ENCODE measurements at places on chromosomes 6 and 20. TPM values are rescaled to one million over a fixed set of nuclear protein-coding genes. Genes with fewer than 3 reads are reported as not detected.

Gene STX11
- not detected for total RNA-seq

Gene BMP5
- total RNA-seq = 0.18 TPM

DNA sequence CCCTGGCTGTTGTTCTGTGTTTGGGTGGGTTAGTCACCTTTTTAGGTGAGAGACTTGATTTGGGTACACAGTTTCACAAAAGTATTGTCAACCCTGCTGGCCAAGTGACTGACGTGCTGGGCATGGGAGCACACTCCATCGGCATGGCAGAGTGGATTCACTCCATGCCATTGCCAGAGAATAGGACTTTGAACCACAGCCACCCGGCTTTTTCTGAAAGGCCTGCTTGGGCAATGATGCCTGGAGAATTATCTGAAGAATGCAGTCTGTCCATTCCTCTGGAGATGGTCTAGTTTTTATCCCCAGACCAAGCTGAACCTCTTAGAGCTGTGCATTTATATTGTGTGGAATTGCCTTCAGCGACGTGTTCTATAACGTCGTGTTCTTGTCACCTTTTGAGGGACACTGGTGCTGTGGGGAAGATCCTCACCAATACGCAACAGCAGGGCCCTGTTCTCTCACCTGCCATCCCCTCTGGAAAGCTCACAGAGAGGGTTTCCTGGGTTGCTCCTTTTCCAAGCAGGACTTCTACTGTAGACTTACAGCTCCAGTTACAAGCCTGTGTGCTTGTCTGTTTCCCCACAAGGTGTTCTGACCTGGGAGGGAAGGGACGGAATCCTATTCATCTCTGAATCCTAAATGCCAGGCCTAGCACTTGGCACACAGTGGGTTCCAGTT is 183.4 kb upstream of the AKAP12 start:
- no peak overlapping the region for H3K4me3 ChIP-seq
- DNase-seq = no peak
- no peak overlapping the region for H3K27ac ChIP-seq
- peaks cover 20% of the 10 kb centered on the region for H3K36me3 ChIP-seq
- H3K4me1 ChIP-seq = peaks cover 4% of the 10 kb centered on the region
- H3K27me3 ChIP-seq = peaks cover 4% of the 10 kb centered on the region

- H3K4me3 ChIP-seq = no peak overlapping the region
- H3K4me1 ChIP-seq = peaks cover 21% of the 10 kb centered on the region
- no peak for DNase-seq
- no peaks in the 10 kb centered on the region for H3K36me3 ChIP-seq
Observed at GRCh38 chr20:58008413-58008812, 220.0 kb downstream of the ANKRD60 start.

GRCh38 chr6:106894978-106895702 is 79.4 kb downstream of the CD24 start:
- H3K27ac ChIP-seq = no peak overlapping the region
- peaks cover 4% of the 10 kb centered on the region for H3K27me3 ChIP-seq
- no peak for DNase-seq
- H3K4me1 ChIP-seq = peaks cover 1% of the 10 kb centered on the region
- no peak overlapping the region for H3K4me3 ChIP-seq
- no peaks in the 10 kb centered on the region for H3K36me3 ChIP-seq

DNA sequence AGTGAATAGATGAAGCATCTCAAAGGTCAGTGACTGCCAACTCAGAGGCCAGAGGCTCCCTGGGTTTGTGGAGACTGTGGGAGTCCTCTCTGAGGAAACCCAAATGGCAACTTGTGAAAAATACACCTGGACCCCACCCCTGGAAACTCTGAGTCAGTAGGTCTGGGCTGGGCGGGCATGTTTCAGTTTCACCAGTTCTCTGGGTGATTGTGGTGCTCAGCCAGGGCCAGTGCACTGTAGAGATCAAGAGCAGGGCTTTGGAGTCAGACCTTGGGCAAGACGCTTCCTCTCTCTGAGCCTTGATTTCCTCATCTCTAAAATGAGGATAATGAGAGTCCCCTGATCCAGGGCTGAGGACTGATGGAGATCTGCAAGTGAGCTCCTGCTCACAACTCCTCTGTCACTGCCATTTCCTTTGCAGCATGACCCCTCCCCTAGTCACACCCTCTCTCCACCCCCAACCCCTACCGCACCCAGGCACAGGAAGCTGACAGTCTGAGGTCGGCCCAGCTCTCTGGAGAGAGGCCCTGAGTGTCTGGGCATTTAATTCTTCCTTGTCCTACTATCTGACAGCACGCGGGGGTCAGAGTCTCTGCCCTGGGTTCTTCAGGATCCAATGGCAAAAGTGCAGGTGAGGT is 5.1 kb downstream of the DEF6 start:
- no peak for DNase-seq
- no peak overlapping the region for H3K4me3 ChIP-seq
- peaks cover 10% of the 10 kb centered on the region for H3K27me3 ChIP-seq

DNA sequence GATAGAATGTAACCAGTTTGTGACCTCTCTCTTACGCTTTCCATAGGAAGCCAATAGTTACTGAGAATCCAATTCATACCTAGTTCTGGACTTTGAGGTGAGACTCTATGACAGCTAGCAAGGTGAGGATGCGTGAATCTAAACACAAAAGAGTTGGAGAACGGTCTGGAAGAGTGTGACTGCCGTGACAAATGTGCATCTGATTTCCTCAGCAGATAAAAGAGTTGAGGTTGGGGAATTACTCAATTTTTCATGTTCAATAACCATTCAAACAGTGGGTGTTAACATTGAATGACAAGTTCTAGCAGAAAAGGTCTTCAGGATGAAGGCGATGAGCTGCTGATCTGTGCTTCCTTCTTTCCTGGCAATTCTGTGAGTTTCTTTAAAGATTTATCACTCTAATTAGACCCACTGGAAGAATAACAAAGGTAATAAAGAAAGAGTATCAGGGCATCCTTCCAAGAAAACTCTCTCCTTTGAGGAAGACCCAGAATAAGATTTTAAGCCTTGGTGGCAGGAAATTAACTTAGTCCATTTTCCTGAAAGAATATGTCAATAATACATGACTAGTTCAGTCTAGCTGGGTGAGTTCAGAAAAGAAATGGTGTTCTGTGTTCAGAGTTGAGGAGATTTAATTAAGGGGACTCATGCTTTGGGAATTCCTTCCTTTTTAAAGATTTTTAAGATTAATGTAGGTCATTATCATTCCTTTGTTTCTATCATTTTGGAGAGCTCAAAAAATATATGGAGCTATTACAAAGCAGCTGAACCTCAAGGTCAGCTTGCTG is 24.5 kb downstream of the KIF3B start:
- H3K4me3 ChIP-seq = no peak overlapping the region
- H3K36me3 ChIP-seq = peaks cover 4% of the 10 kb centered on the region
- DNase-seq = no peak
- peaks cover 2% of the 10 kb centered on the region for H3K4me1 ChIP-seq
- peaks cover 5% of the 10 kb centered on the region for H3K27me3 ChIP-seq

Gene REM1
- not detected for total RNA-seq

Gene SRXN1
- 4.1 TPM for total RNA-seq

GRCh38 chr6:27332692-27333641 is 20.9 kb upstream of the POM121L2 start:
- peaks cover 7% of the 10 kb centered on the region for H3K4me1 ChIP-seq
- peak overlapping the region; percentile 95 for H3K4me3 ChIP-seq
- H3K36me3 ChIP-seq = no peaks in the 10 kb centered on the region
- DNase-seq = peak; percentile 48

Gene RXRB
- 35.8 TPM for total RNA-seq

DNA sequence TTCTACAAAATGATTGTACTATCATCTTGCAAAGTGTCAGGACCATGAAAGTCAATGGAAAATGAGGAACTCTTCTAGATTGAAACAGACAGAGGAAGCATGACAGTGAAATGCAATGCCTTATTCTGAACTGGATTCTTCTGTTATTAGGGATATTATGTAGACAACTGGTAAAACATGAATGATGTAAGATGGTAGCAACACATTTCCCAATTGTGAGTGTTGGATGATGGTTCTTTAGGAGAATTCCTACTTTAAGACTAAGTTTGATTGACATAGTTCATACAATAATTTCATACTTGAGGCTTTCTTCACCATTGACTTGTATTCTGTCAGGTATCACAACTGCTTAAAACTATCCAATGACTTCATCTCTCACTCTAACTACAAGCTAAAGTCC is 4.5 kb downstream of the UBE3D start:
- no peaks in the 10 kb centered on the region for H3K36me3 ChIP-seq
- H3K4me1 ChIP-seq = peaks cover 6% of the 10 kb centered on the region
- no peaks in the 10 kb centered on the region for H3K27me3 ChIP-seq
- no peak overlapping the region for H3K27ac ChIP-seq
- DNase-seq = no peak

DNA sequence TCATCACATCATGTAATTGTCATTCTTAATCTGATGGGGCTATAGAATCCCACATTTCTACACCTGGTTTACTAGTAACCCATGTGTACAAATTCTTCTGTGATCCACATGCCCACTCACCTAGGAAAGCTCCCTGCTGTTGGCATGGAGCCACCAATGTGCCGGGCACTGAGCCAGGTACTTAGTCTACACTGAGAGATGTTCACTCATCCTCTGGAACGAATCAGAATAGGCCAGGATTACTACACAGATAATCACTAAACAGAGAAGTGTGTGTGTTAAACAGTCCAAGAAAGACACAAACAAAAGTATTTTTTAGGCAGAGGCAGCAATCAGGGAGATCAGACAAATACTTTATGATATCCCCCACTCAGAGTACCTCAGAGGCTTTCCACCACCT is 193.2 kb upstream of the VGLL2 start:
- no peak overlapping the region for H3K27ac ChIP-seq
- no peaks in the 10 kb centered on the region for H3K36me3 ChIP-seq
- DNase-seq = no peak
- no peaks in the 10 kb centered on the region for H3K4me1 ChIP-seq

DNA sequence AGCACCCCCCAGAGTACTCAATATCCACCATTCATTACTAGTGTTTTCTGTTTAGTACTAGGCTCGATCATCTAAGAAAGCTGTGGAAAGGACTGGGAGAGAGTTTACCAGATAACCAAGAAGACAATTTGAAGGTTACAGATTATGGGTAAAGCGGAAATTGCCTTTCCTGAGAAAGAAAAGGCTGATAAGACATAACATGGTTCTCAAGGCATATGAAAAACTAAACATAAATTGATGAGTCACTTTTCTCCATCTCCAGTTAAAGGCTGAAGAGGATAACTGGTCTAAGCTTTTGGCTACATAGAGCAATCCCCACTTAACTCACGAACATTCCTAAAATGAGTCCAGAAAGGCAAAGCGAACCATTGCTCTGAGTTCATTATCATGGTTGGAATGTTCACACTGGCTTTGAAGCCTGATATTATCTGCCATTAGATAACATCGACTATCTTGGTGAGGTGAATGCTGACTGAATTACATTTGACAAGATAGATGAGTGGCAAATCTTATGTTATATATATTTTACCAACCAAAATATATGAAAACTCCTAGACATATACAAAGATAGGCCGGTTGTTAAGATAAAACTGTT is 65.8 kb downstream of the BTBD9 start:
- H3K4me3 ChIP-seq = no peak overlapping the region
- no peak for DNase-seq
- H3K27me3 ChIP-seq = no peaks in the 10 kb centered on the region
- H3K4me1 ChIP-seq = peaks cover 4% of the 10 kb centered on the region

DNA sequence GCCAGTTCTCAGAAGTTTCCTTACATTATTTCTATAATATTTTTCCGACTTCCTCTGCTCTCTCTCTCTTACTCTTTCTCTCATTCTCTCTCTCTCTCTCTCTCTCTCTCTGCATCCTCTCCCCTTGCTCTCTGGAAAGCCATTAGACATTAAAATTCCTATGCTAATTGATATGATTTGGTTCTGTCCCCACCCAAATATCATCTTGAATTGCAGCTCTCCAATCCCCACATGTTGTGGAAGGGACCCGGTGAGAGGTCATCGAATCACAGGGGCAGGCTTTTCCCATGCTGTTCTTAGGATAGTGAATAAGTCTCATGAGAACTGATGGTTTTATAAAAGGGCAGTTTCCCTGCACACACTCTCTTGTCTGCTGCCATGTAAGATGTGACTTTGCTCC is 74.1 kb downstream of the ADAT2 start:
- H3K36me3 ChIP-seq = no peaks in the 10 kb centered on the region
- no peak overlapping the region for H3K4me3 ChIP-seq
- H3K27me3 ChIP-seq = no peaks in the 10 kb centered on the region
- no peak overlapping the region for H3K27ac ChIP-seq

DNA sequence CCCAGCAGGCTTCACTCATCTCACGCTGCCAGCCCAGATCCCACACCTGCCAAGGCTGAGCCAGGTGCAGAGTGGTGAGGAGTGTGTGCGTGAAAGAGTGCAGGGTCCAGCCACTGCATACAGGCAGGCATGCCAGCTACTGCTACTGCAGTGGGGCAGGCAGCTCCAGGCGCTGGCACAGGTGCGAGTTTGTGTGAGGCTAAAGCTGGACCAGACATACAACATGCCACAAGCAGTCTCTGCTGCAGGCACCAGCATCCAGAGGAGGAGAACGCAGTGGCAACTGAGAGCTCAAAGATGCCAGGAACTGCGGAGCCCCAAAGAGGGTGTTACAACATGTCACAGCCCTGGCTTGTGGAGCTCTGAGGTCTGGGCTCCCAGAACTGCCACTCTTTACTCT is 149.8 kb downstream of the EYS start:
- no peak overlapping the region for H3K27ac ChIP-seq
- DNase-seq = no peak
- no peak overlapping the region for H3K4me3 ChIP-seq

Gene ZNF391
- 6.7 TPM for total RNA-seq

Gene HLA-DOA
- 7.3 TPM for total RNA-seq

GRCh38 chr6:50846144-50846851 is 27.6 kb downstream of the TFAP2B start:
- no peak overlapping the region for H3K4me3 ChIP-seq
- no peak for DNase-seq
- no peaks in the 10 kb centered on the region for H3K36me3 ChIP-seq
- peaks cover 44% of the 10 kb centered on the region for H3K4me1 ChIP-seq
- H3K27me3 ChIP-seq = peaks cover 51% of the 10 kb centered on the region
- peak overlapping the region; percentile 22 for H3K27ac ChIP-seq

- H3K4me1 ChIP-seq = no peaks in the 10 kb centered on the region
- H3K27me3 ChIP-seq = no peaks in the 10 kb centered on the region
- no peak for DNase-seq
- no peak overlapping the region for H3K4me3 ChIP-seq
- H3K36me3 ChIP-seq = no peaks in the 10 kb centered on the region
Observed at GRCh38 chr20:54548849-54549248, 73.5 kb downstream of the DOK5 start.

Gene MMS22L
- 14.4 TPM for total RNA-seq

DNA sequence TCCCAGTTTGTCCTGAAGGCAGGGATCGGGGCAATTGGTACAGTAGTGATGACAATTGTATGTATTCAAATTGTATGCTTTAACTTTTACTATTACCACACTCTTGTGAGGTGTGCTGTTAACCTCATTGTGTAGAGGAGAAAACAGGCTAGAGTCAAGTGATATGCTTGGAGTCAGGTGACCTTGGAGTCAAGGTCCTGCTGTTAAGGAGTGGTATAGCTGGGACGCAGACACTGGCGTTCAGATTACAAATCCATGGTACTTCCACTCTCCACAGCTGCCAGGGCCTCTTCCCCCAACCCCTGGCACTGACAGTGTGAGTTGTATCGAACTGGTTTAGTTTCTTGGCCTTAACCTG is 10.5 kb downstream of the CNPY3 start:
- H3K27me3 ChIP-seq = peaks cover 2% of the 10 kb centered on the region
- peaks cover 36% of the 10 kb centered on the region for H3K36me3 ChIP-seq

Gene SLC13A3
- total RNA-seq = 0.90 TPM

Gene CALHM4
- not detected for total RNA-seq

Gene KCNK5
- 9.8 TPM for total RNA-seq
